Urinary bladder (tissue), 4 donors: ENCODE measurements at places on chromosomes 3 and 15.
A peak's percentile ranks its signal among the peaks of the same experiment; 100 is the strongest.

- no peak for DNase-seq
These were observed 57.5 kb upstream of the GCNT3 start for GRCh38 chr15:59553879-59554735.

GRCh38 chr3:155646669-155647068 lies 98.2 kb downstream of the PLCH1 start:
- no peak for DNase-seq

GRCh38 chr3:48157202-48157840 lies 30.9 kb downstream of the CDC25A start:
- DNase-seq, result no peak

DNA sequence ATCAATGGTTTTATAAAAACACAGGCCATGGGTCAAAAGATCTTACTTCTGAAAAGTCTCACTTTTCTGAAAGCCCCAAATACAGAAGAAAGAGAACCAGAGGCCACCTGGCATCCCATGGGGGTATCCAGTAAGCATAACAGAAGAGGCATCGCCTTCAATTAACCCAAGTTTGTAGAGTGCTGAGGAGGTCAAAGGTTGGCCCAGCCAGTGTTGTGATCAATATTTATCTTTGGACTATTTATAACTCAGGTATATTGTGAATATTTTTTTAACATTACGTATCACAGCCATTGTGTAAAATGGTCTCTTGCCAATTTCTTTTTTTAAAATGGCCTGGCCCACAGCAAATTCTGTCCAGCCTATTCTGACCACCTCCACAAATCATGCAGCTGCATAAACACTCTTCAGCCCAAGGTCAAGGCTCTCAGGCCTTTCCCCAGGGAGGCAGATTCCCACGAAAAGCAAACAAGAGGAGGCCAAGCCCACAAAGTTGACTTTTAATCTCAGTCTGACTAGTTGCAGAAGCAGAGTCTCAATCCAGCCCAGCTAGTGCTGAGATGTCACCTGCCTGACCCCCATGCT lies 26.2 kb upstream of the SPTBN5 start:
- no peak for DNase-seq

DNA sequence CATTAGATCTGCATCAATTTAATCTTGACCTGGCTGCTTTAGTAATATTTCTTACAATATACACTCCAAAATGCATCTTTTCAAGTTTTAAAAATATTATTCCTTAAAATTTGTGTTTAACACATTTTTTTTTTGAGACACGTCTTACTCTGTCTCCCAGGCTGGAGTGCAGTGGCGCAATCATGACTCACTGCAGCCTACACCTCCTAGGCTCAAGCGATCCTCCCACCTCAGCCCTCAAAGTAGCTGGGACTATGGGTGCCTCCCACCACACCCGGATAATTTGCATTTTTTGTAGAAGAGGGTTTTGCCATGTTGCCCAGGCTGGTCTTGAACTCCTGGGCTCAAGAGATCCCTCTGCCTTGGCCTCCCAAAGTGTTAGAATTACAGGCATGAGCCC lies 73.6 kb downstream of the ETV5 start:
- DNase-seq, result no peak

- no peak for DNase-seq
These were observed 1161.2 kb downstream of the ROBO2 start for GRCh38 chr3:78201091-78201490.

DNA sequence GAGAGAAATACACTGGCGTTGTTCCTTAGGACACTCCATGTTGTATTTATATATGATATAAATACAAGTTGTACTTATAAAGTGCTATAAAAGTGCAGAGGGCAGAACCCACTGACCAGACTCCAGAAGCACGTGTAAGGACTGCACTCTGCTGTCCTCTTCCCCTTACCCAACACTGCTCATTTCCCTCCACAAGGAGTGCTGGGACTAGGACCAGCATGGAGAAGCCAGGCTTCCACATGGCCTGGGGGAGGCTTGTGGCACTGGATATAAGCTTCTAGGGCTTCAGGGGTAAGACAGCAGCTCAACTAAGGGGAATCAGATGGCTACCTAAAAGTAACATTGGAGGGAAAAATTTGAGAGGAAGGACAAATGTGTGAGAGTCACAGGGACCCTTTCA lies 556.9 kb downstream of the IGSF11 start:
- no peak for DNase-seq

GRCh38 chr3:13013151-13013561 lies 60.1 kb downstream of the IQSEC1 start:
- DNase-seq, result no peak

DNA sequence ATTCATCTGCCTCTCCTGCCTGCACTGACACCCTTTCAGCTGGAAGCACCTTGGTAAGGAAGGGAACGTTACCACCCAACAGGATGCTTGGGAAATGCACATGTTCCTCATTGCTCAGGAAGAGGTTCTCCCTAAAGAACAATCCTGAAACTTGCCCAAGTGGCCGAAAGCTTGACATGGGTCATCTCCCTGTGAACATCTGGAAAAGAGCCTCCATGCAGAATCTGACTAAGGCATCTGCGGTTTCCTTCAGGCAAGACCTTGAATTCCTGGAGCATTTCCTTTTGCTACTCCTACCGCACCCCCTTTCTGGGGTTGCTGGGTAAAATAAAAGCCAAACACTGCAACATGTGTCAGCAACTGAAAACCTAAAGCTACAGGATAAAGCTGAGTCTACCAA lies 68.7 kb upstream of the SNRK start:
- DNase-seq, result no peak

- DNase-seq, result peak; percentile 48
These were observed 92.5 kb downstream of the ADAMTS9 start for GRCh38 chr3:64595253-64595694.

DNA sequence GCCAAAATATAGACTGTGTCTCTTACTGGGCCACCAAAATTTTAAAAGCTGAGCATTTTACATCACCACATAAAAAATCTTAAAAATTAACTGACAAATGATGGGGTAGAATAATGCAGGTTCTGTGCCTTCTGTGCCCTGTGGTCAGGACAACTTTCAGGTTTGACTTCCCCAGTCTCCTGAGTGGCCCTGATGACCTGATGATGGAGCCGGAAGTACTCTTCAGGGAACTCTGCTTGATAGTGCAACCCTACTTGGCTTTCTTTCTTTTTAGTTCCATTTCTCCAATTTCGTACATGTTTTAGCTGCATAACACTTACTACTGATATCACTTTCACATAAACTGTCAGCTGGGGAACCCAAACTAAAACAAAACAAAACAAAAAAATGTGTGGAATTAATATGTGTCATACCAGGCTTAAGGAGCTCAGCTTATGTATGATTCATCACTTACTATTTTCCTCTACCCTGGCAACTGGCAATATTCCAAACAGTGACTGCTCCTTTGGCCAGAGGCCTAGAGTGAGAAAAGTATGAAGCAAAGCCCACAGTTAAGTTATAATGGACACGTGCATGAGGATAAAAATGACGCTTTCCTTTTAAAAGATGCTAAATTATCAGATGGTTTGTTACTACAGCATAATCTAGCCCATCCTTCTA lies 194.3 kb downstream of the BCHE start:
- DNase-seq, result peak; percentile 80

DNA sequence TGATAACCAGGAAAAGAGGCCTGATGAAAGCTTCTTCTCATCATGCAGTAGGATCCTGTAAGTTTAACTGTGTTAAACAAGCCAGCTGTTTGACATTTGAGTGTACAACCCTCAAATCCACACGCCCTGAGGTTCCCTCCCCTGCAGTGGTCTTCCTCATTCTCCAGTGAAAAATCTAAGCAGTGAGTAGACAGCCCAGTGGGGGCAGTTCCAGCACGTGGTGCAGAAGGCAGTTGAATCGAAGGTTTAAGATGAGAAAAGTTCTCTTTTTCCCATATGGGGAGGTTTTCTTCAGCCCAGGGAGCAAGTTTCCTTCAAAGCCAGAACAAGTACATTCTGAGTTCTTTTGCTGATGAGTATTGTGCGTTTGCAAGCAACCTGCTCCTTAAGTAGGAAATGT lies 174.5 kb downstream of the NR2F2 start:
- DNase-seq, result no peak

DNA sequence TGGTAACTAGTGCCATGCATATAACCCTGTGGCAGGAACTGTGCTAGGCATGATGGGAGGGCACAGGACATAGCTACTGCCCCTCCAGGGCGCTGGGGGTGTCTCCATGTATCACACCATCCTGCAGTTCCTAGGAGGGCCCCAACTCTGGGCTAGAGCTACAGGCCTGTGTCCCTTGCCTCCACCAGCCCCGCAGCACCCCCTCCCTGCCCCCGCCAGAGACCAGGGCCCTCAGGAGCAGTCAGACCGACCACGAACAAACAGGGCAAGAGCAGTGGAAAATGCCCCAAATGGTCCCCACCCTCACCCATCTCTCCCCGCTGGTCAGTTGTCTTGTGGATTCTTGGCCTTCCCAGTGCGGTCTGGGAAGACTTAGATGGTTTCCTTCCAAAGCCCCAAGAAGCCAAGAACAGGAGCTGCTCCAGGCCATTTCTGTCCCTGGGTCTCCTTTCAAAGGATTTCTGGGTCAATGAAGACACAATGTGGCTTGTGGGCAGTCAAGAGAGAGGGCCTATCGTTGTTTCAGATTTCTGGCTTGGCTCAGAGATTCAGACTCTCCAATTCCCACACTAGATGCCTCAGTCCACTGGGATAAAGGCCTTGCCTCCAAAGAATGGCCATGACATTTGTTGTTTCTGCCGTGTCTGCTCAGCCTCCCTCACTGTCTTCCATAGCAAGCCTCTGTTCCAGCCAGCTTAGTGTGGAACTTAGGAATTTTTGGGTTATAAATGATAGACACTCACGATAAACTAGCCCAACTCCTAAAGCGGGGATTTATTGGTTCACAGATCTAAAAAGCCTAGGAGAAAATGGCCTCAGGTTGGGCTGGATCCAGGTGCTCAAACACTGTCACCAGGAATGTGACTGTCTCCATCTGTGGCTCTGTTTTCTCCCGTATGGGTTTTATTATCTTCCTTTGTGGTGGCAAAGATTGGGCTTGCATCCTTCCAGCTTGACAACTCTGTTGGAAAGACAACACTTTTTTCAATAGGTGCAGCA lies 80.6 kb downstream of the LSM3 start:
- DNase-seq, result no peak

DNA sequence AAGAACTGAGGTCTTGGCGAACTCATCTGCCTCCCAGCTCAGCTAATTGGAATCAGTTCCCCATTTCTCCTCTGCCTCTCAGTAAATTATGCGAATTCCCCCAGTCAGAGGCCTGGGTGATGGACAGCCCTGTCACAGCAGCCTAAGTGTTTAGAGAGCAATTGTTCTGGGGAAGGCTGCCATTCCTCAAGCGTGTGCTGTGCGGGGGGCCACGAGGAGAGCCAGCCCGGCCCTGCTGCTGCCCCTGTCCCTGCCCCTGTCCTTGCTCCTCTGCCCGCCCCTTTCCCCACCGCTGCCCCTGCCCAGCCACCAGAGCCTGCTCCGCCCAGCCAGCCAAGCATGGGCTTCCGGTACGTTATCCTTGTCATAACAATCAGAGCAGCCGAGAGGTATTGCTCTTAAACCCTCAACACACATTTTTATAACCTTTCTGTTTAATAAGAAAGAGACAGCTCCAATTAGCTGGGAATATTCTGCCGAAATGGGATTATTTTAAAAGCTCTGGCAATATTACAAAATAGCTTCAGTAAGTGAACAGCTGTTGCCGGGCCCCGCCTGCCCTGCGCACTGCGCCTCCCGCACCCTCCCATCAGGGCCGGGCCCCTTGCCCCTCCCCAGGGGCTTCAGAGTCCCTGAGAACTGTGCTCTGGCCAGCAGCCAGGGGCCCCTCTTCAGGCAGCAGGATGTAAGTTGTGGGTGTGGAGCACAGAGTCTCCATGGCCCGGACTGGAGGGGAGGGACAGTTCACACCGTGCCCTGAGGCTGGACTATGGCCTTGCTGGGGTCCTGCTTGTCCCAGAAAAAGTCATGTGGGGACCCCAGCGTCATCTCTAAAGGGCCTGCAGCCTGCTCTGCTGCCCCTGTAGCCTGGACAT lies 12.4 kb upstream of the CACNA2D2 start:
- DNase-seq, result peak; percentile 47

GRCh38 chr15:80468796-80469195 lies 64.6 kb downstream of the ARNT2 start:
- DNase-seq, result no peak

- no peak for DNase-seq
These were observed 66.3 kb downstream of the FHIT start for GRCh38 chr3:61184956-61185355.

DNA sequence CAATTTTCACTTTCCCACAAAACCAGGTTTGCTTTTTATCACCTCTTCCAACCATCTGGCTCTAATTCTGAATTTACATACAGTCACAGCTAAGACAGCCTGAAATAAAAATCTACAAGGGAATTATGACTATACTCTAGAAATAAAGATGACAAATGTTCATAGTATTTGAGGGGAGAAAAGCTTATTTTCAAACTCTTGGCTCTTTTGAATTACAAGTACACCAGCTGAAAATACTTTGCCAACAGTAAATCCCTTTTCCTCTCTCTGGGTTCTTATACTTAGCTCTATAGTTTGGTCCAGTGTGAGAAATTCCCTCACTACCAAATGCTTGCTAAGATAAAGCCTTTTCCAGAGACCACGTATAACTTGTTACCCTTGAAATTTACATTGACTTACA lies 1037.9 kb downstream of the ROBO1 start:
- no peak for DNase-seq

- DNase-seq, result no peak
These were observed 47.3 kb upstream of the IL12A start for GRCh38 chr3:159941038-159942000.

DNA sequence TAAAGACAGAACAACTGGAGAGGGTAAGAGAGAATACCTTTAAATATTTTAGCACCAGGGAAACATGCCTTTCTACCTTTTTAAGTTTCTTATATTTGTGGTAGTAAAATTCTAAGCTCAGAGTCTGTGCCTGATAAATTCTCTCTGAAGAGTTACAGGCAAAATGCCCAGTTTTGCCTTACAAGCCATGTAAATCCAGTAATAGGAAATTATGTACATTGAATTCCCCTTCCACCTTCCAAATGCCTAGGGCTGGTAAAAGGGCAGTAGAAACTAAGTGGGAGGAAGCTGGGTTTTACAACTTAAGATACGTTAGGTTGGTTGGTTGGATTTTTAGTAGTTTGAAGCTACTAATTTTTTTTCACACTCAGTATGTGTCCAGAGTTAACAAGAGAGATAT lies 43.1 kb upstream of the TP63 start:
- DNase-seq, result no peak

- DNase-seq, result no peak
These were observed 580.1 kb downstream of the ROBO2 start for GRCh38 chr3:77620009-77620408.

- DNase-seq, result no peak
These were observed 1.1 kb downstream of the TM6SF1 start for GRCh38 chr15:83108266-83109219.

DNA sequence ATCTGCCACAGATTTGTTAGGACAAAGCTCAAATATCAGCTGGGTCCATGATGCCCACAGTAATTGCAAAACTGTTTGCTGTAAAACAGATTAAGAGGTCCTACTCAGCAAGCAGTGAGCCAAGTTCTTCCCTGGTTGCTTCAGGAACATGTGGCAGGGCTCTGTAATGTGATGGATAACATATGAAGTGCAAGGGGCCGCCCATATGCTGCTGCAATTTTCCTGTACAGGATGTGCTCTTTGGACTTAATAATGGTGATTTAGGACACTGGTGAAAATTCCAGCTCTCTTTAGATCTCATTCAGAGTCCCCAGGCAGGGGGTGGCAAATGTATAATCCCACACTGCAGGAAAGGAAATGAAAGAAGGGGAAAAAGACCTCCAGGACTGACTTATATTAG lies 289.4 kb downstream of the LSAMP start:
- no peak for DNase-seq

GRCh38 chr3:14145236-14145635 lies 20.4 kb downstream of the TMEM43 start:
- DNase-seq, result no peak

GRCh38 chr15:95300958-95301357 lies 1029.5 kb upstream of the NR2F2 start:
- DNase-seq, result no peak
